ENCODE measurements at places on chromosomes 4 and X.

GRCh38 chrX:21985332-21985777 is 44.8 kb downstream of the SMS start:
- DNase-seq = peak; percentile 85

DNA sequence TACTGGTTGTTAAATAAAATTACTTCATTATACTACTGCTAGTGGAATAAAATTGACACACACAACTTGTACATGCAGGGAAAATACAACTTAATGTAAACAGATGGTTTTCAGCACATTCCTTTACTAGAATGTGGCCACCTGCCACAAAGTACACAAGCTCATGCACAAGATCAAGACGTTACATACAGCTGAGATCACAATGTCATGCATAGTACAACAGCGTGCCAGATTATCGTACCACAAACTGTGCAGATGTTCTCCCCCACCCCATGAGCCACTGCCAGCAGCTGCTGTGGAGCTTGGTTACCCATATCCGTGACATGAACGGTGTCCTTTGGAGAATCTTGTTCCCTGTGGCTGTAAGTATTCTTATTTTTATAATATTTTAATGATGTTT is 27.7 kb downstream of the FBXO8 start:
- peak; percentile 64 for DNase-seq

GRCh38 chr4:40912460-40913184 is 162.9 kb downstream of the NSUN7 start:
- peak; percentile 64 for DNase-seq

DNA sequence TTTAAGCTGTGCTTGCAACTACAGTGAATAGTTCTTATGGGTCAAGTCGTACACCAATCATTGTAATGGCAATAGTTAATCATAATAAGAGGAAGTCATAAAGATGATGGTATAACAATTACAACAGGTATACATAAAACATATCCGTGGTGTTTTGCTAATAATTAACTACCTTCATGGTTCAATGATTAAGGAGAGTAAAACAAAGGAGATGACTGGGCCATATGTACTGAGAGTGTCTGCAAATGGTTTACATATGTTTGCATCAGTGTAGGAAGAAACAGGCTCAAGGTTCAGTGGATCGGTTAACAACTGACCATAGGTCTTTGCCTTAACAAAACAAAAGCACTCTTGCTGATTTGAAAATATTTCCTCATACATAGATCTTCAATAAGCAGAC is 253.0 kb downstream of the COX7B2 start:
- DNase-seq = no peak

DNA sequence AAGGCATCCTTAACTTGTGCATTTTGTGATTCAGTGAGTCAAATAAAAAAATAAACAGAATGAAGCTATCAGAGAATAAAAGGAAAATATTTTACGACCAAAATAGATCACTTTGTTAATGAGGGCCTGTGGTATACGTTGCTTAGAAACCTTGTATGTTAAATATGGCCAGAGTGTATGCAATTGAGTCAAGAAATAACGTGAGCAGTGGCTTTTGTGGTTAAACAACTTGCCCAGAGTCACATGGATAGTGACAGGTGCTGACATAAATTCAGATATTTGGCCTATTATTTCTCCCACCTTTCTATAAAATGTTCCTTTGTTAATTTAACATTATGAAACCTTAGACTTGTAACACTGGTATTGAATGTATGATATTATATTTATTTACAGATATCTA is 393.4 kb downstream of the PABPC4L start:
- no peak for DNase-seq

- DNase-seq = peak; percentile 47
These were observed 492 bp upstream of the SLIT2 start for GRCh38 chr4:20251031-20251795.

- DNase-seq = no peak
These were observed 46.1 kb upstream of the VEGFC start for GRCh38 chr4:176838601-176839433.

GRCh38 chrX:111133389-111133788 is 37.4 kb downstream of the PAK3 start:
- DNase-seq = peak; percentile 2

DNA sequence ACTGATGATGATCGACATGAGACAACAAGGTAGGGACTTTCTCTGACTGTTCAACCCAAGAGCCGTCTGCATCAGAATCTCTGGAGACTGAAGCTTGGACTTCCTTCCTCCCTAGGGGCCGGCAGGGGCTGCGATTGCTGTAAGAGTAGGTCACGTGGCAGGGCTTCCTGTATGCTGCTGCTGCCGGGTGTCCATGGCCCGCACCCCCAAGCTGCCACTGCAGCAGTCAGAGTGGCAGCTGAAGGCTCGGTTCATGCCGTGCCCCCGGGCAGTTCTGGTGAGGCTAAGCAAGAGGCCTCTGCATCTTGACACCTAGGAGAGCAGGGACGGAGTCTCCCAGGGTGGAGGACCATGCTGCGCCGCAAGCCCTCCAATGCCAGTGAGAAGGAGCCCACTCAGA is at the start of gene SASH3:
SASH3 (plus strand) TSS at position 203 of the 400 bp plus-strand sequence; CDS start at position 352, 149 bp downstream.
- DNase-seq = no peak

- DNase-seq = no peak
These were observed 126.9 kb upstream of the GIMD1 start for GRCh38 chr4:106495476-106495875.

- DNase-seq = peak; percentile 75
These were observed 981 bp downstream of the TET2 start for GRCh38 chr4:105147553-105148161.

DNA sequence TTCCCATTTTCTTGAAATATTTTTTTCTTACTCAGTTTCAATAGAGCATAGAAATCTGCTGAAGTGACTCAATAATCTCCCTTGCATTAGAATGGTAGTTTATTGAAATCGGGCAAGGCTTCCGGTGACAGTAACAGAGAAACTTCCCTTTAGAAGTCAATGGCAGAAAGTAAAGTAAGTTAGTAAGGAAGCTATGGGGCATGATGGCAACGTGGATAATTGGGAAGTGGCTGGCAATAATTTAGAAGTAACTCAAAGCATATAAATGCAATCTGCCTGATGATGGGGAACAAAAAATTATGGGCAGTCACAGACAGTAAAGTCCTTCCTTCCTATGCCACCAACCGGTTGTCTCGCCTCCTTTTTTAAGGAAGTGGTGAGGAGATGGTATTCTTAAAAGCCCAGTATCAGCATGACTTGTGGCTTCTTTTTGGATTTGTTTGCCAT is 7.6 kb downstream of the CYBB start:
- no peak for DNase-seq

DNA sequence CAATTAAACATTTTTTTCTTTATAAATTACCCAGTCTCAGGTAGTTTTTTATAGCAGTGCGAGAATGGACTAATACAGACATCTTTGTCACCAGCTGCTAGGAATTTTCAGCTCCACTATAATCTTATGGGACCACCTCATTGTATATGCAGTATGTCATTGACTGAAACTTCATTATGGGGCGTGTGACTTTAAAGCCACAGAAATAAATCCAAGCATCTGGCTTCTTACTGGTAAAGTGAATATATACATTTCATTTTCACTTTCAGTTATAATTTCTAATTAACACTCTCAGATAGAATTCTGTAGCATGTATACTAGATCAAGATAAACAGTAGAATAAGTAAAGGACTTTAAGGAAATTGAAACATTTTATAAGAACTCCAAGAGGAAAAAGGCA is 21.9 kb downstream of the IL15 start:
- DNase-seq = no peak

DNA sequence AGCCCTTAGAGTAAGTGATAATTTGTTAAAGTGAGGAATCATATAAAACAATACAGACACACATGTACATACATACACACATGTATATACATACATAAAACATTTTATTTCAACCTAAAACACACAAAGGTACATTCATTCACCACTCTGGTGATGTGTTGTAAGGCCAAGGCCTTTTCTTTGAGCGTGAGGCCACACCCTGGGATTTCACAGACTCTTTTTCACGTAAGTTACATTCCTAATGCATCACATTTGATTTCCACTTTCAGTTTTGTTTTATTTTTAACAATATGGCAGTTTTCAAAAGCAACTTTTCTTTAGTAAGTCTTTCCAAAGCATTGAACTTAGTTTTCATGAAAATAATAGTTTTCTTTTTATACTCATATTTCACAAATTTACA is 170.7 kb downstream of the COL4A6 start:
- DNase-seq = peak; percentile 52

DNA sequence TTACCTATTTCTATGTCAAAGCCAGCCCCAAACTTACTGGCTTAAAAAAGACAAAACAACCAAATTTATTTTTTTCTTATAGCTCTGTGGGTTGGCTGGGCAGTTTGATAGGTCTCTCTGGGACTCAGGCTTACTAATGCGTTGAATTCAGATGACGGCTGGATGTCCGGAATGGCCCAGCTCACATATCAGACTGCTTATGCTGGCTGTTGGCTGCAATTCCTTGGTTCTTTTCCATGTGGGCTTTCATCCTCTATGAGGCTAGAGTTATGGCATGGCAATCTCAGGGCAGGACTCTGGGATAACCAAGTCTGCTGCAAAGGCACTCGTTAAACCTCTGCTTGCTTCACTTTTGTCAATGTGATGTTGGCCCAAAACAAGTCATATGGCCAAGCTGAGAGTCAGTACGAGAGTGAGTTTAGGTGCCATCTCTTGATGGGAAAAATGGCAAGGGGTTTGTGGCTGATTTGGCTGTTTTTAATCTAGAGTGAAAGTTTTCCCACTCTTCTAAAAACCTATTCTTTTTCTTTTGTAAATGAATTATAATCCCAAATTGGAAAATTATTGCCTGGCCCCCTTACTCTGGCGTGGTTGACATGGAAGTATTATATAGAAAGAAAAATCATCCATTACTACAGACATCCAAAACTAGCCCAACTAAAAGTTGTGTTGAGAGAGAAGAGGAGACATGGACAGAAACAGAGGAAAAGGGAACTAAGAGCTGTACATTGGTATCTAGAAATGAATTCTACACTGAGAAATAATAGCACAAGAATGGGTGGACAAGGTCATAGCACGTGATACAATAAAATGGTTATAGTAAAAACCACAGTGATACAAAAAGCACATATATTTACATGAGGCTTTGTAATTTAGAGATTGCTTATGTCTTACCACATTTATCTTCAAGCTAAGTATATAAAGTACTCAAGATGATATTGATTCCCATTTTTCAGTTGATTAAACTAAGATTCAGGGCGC is 6.6 kb downstream of the PRIMPOL start:
- no peak for DNase-seq

DNA sequence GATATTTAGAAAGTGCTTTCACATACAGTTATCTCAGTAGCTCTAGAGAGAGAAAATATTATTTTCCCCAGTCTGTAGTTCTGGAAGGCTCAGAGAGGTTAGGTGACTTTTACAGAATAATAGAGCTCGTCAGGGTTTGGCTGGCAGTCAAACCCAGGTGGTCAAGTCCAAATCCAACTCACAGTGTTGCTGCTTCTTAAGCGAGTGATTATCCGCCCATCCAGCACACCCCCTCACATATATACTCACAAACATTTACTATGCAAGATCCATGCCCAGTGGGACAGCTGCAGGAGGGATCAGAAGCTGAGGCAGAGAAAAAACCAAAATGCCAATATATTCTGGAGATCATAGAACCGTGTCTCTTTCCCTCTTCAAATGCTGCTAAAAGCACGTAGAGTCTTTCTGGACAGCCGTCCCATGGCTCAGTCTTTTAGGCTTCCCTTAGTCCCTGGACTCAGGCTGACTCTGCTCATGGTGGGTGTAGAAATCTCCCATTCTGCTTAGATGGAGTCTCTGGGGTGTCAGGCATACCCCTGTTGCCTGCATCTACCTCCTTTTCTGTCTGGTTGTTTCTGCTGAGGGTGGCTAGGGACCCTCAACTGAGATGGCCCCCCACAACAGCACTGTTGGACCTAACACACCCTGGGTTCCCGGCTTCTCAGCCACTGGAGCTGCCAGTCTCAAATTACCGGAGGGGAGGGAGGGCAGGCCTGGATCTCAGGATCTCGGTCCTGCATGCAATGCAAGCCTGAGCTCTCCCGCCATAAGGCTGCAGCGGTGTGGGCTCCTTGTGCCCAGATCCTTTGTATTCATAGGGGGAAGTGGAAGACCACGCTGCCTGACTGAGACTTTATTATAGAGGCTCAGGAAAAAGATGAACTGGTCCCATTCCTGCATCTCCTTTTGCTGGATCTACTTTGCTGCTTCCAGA is at the start of gene CHRNA9:
CHRNA9 (plus strand) TSS at position 743 of the 934 bp plus-strand sequence; CDS start at position 878, 135 bp downstream.
- no peak for DNase-seq

GRCh38 chr4:140726776-140727500 is 29.2 kb downstream of the TBC1D9 start:
- DNase-seq = no peak

- no peak for DNase-seq
These were observed 21.7 kb upstream of the FAM156A start for GRCh38 chrX:52979993-52980392.

DNA sequence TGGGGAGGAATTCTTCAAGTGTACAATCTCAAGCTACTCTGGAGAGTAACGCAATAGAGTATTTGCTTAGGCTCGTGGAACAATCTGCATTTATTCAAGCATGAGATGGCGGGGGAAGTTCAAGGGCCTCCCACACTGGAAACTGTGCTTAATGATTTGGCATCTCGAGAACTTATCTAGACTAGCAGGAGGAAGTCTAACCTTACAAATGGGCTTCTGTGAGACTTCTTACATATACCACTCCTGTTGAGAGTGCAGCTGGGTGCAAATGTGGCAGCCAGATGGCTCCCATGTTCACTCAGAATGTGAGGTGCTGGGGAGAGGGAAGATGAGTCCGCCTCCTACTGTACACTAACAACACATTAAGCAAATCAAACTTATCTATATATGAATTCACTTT is 29.3 kb upstream of the PTPN13 start:
- DNase-seq = no peak

DNA sequence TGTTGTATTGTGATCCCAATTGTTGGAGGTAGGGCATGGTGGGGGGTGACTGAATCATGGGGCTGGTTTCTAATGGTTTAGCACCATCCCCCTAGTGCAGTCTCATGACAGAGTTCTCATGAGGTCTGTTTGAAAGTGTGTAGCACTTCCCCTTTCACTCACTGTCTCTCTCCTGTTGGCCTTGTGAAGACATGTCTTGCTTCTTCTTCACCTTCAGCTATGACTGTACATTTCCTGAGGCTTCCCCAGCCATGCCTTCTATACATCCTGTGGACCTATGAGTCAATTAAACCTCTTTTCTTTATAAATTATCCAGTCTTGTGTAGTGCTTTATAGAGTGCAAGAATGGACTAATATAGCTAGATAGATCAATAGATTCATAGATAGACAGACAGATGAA is 230.0 kb downstream of the MAGEE1 start:
- DNase-seq = no peak

DNA sequence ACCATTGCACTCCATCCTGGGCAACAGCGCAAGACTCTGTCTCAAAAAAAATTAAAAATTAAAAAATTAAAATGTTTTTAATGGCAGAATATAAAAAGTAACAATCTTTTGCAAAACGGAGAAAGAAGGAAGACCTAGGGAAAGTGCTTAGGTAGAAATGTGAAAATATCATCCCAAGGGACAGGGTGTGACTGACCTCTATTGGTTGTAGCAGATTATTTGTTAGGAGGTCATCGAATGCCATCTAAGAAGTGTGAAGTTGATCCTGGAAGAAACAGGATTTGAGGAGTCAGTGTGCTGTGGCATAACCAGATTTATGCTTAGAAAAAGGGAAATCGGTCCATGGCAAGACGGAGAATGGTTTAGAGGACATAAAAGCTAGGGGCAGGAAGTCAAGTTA is 18.1 kb upstream of the C4orf36 start:
- DNase-seq = no peak

- DNase-seq = no peak
These were observed 6.6 kb downstream of the OCIAD2 start for GRCh38 chr4:48899950-48900349.

GRCh38 chr4:20944451-20944850 is 244.2 kb downstream of the PACRGL start:
- DNase-seq = no peak

GRCh38 chr4:128682942-128683666 is 126.4 kb upstream of the JADE1 start:
- DNase-seq = no peak
